ENCODE measurements at places on chromosomes 16 and 17. TPM values are rescaled to one million over a fixed set of nuclear protein-coding genes. Genes with fewer than 3 reads are reported as not detected.

CPHXL2 gene
- not detected for total RNA-seq

NUDT7 gene
- 0.82 TPM for total RNA-seq

CD7 gene
- total RNA-seq = not detected

GID4 gene
- total RNA-seq = 7.7 TPM

BCL6B gene
- total RNA-seq = 2.0 TPM

NECAB2 gene
- 6.9 TPM for total RNA-seq

- DNase-seq = peak; percentile 54
Measured at GRCh38 chr16:5604770-5605169, 507.2 kb upstream of the EEF2KMT start.

- no peak for DNase-seq
Measured at GRCh38 chr16:87637357-87637756, 35.0 kb downstream of the JPH3 start.

GRCh38 chr16:68790944-68791343, 52.4 kb upstream of the TANGO6 start:
- no peak for DNase-seq

DNA sequence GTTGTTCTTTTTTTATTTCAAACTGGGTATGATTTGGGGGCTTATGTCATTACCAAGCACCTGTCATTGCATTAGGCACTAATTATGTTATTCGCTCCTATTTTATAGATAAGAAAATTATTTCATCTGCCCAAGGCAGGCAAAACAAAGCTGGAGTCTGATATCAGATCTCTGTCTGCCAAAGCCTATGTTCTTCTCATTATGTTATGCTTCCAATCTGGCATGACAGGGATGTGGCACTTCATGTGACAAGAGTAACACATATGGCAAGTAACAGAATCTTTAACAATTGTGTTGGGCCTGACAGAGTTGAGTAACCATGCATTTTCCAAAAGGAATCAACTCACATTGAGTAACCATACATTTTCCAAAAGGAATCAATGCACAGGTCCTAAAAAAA, 61.2 kb upstream of the TOM1L1 start:
- no peak for DNase-seq

GRCh38 chr16:79816081-79816497, 215.6 kb upstream of the MAF start:
- DNase-seq = no peak

DNA sequence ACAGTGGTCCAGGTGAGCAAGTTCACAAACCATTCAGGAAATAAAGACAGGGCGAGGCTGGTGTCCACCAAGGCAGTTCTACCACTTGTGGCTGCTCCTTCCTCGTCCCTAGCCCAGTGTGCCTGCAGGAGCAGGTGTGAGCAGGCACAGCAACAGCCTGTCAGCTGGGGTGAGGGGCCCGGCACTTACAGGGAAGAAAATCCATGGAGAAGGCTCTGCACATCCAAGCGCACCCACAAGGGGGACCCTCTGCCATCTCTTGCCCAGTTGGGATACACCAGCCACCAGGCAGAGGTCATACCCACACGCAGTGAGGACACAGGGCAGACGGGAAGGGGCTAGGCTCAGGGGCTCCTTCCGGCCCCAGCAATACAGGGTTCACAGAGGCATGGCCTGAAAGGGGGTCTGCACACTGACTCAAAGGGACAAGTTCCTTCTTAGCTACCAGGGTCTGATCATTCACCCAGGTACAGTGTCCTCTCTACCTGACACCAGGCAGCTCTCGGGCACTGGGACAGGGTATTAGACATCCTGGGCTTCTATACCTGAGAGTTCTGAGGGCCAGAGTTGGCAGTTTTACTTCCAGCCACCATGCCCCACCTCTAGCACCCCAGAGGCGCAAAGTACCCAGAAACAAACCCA, 27.0 kb downstream of the CDIP1 start:
- DNase-seq = no peak

DNA sequence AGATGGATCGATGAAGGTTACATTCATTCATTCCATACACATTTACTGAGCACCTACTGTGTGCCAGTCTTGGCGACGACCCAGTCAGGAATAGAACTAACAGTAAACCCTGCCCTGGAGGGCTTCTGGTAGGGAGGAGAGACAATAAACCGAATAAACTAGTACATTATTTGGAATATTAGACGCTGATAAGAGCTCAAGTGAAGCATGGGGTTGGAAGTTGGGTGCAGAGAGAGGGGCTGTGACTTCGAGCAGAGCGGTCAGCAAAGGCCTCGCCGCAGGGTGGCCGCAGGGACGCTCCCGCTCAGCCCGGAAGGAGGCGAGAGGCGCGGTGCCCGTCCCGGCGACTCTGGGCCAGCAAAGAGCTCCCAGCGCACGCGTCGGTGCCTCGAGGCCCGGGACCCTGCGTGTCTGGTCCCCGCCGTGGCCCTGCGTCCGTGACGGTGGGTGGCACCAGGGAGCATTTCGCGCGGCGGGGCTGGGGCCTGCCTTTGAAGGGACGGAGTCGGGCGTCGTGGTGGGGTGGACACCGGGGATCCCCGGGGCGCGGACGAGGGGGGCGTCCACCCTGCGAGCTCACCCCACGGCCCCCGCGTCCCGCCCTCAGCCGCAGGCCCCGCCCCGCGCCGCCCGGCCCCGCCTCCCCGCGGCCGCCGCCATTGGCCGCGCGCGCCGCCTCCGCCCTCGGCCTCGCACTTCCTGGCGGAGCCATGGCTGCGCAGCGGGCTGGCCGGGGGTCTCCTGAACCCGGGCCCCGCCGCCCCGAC, at the start of gene KLHL36:
Gene KLHL36, plus strand, starts transcription at position 684 of the 767 bp plus-strand sequence. CDS start 2,357 bp downstream, outside the sequence.
- peak; percentile 97 for DNase-seq

DNA sequence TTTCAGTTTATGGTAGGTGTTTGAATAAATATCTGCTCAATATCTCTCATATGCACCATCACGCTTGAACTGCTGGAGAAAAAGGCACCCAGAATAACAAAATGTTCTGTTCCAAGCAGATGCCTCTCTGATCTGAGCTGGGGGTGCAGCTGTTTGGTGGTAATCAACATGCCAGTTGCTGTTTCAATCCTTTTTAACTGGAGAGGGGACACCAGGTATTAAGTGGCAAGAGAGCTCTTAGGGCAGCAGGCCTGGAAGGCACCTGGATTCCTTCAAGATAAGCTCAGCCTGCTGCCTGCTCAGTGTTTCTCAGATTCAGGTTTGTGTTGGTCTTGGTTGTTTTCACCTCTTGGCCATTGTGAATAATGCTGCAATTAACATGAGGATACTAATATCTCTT, 27.2 kb upstream of the VAT1L start:
- no peak for DNase-seq

GRCh38 chr17:79987187-79987934, 48.3 kb downstream of the TBC1D16 start:
- DNase-seq = no peak

- no peak for DNase-seq
Measured at GRCh38 chr16:54173490-54173889, 113.1 kb downstream of the IRX3 start.

DNA sequence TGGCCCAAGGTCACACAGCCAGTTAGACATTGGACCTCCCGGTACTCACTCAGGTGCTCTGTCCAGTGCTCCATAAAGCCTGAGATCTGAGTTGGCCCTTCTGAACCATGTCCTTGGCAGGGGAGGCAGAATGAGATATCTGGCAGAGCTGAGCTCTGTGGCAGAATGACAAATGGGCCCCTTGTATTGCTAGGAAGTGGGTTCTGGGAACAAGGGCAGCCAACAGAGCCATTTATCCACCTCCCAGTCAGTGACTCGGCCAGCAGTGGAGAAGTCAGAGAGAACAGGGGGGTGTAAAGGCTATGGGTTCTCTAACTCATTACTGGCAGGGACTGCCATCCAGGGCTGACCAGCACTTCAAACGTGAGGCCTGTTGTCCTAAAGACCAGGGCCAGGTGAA, 117.1 kb upstream of the NLRP1 start:
- no peak for DNase-seq

DNA sequence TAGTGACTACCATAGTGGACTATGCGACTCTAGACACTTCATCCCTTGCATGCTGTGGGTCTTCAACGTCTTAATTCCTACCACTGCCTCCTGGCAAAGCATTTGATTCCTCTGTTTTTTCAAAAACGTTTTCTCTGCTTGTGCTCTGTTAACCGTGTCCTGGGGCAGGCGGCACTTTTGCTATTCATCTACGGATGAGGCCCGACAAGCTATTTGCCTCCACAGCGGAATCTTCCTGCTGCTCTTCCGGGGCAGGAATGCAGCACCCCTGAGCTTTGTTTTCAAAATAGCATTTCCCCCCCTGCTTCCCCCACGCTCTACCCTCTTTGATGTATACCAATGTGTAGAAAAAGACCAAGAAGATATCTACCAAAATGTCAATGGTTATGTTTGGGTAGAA, 39.8 kb upstream of the METTL16 start:
- DNase-seq = no peak

DNA sequence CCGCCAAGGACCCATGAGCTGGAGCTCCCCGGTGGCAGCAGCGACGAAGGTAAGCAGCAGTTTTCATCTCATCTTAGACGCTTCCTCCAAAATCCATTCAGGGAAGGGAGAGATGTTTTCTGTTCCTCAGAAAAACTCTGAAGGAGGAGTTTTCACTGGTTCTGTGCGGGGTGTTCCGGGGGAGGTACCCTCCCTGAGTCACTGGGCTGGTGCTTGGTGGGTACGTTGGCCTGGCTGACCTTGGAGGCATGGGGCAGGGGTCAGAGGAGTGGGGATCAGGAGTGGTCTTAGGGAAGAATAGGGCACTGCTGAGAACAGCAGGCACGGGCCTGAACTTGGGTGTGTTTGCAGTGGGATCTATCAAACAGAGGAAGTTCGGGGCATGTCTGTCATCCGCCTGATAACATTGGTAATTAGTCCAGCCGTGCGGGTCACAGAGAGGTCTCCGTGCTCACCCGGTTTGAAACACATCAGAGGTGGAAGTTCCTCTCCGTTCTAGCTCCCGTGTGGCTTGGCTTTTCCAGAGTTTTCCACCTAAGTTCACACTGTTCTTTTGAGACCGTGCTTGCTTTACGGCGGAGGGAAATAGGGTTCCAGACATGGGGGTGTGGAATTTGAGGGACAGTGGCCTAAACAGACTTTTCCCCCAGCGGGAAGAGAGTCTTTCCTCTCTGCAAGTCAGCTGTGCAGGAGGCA, 59.6 kb upstream of the CIBAR2 start:
- DNase-seq = no peak

GRCh38 chr16:64168371-64168770, 953.5 kb downstream of the CDH11 start:
- no peak for DNase-seq

GRCh38 chr16:68097088-68097487, 11.9 kb downstream of the NFATC3 start:
- DNase-seq = no peak

- DNase-seq = peak; percentile 91
Measured at GRCh38 chr16:58494981-58495520, 4.9 kb upstream of the NDRG4 start.

DNA sequence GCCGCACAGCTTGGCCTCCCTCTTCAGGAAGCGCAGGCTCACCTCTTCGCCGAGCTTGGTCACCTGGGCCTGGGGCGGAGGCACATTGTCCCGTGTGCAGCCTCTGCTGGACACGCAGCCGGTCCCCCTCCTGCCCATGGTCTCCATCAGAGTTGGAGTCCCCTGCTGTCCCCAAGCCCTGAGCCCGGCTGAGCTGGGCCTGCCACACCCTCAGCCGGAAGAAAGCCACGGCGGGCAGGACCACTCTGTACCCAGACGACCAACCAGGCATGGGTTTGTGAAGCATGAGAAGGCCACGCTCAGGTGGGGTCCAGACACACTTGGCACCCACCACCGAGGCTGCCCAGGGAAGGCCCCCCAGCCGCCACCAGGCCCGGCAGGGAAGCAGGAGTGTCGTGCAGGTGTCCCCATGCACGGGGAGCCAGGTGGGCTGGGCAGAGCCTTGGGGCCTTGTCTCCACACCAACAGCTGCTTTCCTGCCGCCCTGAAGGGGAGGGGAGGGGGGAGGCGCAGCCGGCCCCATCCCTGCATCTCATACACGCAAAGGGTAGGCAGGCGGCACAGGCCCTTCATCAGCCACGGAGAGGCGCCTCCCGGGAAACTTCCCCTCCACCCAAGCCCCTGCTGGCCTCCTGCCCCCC, 5.2 kb downstream of the CCDC154 start:
- DNase-seq = no peak

DNA sequence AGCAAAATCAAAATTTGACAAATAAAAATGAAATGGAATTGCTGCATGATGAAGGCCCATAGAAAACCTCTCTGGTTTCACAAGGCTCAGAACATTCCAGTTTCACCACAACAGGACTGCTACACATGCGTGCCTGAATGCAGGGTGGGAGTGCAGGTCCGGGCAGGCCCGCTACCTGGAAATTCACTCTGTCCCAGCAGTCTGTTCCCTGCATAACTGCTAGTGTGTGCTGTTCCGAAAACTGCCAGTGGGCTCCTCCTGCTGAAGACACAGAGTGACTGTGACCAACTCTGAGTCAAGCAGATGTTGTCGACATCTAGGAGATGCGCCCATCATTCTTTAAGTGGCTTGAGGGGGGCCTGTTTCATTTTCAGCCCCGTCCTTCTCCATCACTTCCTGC, 284.8 kb upstream of the MAF start:
- DNase-seq = no peak

GRCh38 chr17:78230996-78231935, at the start of gene TMEM235:
TSS of gene TMEM235 (plus strand) at chr17:78231631. CDS start at chr17:78232024, 393 bp downstream.
- no peak for DNase-seq

DNA sequence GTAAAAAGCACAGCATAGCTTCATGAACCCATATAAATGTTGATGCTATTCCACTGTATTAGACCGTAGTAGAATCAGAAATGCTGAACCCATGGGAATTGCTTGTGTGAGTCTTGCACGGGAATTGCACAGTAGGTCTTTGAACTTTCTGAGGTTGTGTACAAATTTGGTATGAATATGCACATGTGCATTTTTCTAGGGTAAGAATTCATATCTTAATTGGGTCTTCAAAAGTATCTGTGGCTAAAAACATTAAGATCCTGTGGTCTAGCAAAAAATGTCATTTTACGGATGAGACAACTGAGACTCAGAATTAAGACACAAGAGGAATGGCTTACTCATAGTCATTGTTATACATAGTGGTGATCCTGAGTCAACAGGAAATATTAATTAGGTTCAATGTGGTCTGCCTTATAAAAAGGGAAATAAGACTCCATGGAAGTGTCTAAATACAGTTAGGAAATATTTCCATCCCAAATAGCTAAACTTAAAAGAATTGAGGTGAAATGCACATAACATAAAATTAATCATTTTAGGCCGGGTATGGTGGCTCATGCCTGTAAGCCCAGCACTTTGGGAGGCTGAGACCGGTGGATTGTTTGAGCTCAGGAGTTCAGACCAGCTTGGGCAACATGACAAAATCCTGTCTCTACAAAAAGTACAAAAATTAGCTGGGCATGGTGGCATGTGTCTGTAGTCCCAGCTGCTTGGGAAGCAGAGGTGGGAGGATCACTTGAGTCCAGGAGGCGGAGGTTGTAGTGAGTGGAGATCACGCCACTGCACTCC, 22.8 kb downstream of the TAOK1 start:
- DNase-seq = no peak

Measured in frontal cortex (tissue), 4 donors.